ENCODE measurements at places on chromosomes 5 and 9. TPM values are rescaled to one million over a fixed set of nuclear protein-coding genes. Genes with fewer than 3 reads are reported as not detected.

DNA sequence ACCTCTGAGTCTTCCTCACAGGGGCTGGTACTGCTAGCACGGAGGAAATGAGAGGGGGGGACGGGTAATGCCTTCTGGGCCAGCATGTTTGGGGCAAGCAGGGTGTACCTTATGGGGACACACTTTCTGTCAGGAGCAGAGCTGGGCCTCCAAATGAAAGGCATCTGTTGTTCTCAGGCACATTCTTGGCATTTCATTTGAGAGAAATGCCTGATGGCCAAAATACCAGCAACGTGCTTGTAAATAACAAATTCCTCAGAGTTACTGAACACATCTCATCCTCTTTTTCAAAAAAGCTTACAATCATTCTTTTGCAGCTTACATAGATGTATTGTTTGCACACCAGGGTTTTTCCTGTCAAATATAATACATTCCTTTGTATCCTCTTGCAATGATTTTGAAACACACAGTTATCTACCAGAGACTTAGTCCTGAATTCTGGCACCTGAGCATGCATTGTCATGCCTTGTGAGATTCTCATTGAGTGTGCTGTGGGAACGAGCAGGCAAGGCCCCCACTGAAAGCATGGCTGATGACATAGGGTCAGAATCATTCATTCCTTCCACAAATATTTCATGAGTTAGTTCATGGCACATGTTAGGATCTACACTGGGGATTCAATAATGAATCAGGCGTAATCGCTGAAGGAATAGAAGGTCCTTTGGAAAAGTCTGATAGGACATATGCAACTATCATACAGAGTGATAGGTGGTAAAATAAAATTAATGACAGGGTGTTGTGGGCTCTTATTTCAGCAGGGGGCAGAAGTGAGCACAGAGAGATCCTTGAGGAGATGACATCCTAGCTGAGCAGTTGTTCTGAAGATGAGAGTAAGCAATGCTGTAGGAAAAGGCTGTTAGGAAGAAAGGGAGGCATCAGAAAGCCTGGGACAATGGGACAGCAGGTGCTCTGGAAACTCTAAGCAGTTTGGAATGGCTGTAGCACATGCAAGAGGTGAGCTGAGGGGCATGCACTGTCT is 260.9 kb upstream of the TUT7 start:
- no peak overlapping the region for H3K27ac ChIP-seq
- H3K4me3 ChIP-seq, result no peak overlapping the region
- H3K4me1 ChIP-seq, result no peaks in the 10 kb centered on the region
- no peaks in the 10 kb centered on the region for H3K36me3 ChIP-seq
- no peaks in the 10 kb centered on the region for H3K27me3 ChIP-seq
- DNase-seq, result no peak

- no peaks in the 10 kb centered on the region for H3K4me1 ChIP-seq
- DNase-seq, result no peak
- H3K27ac ChIP-seq, result no peak overlapping the region
- H3K36me3 ChIP-seq, result no peaks in the 10 kb centered on the region
Observed at GRCh38 chr9:14438232-14439021, 124.5 kb upstream of the NFIB start.

DNA sequence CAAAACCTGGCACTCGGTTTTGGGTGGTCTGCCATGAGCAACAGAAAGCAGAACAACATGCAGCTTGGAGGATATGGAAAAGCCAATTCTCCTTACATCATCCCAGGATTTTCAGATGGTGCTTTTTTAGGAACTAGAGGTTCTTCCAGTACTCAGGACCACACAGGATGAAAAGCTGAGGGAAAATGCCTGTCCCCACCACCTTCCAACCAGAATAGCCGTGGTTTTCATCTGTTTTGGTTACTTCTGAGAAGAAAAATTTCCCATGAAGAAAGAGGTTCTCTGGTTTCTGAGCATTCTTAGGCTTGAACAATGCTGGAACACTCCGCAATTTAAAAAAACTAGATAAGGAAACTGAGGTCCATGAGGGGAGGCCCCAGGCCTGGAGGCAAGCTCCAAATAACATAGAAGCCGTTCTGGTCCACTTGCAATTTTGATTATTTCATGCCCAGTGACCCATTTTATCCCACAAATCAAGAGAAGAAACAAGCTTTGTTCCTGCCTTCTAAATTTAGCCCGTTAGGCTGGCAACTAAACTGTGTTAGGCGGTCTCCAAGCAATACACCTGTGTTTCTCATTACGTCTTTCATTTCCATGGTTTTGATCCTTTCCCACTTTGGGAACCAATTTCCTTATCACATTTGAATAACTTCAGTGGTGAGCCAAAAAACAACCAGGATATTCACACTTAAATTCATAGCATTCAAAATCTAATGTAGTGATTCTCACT is 79.2 kb upstream of the SPIN1 start:
- no peak for DNase-seq
- no peaks in the 10 kb centered on the region for H3K36me3 ChIP-seq
- no peak overlapping the region for H3K4me3 ChIP-seq

DNA sequence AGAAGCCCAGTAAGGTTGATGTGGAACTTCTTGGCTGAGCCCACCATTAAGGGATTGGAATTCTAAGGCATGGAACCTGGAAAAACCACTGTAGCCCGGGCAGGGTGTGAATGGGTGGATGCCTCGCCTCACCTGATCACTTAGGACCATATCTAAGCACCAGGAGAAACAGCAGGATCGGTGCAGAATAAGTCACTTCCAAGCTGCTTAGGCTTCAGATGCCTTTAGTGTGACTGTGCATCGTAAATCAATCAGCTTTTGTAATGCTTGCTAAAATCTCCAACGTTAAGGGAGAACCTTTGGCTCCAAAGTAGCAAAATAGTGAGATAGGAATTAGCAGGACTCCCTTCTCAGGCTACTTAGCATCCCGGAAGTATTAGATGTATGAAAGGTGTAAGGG is 103.9 kb upstream of the MEGF10 start:
- no peak for DNase-seq
- H3K4me1 ChIP-seq, result no peaks in the 10 kb centered on the region
- no peaks in the 10 kb centered on the region for H3K36me3 ChIP-seq
- H3K27me3 ChIP-seq, result no peaks in the 10 kb centered on the region
- no peak overlapping the region for H3K27ac ChIP-seq

The CCDC180 gene
- not detected for polyA plus RNA-seq
